Pulmonary artery endothelial cell (primary cell): ENCODE measurements at places on chromosomes 2 and 18. TPM values are rescaled to one million over a fixed set of nuclear protein-coding genes. Genes with fewer than 3 reads are reported as not detected.

- no peak for DNase-seq
These were observed 296.0 kb upstream of the LRRTM4 start for GRCh38 chr2:77818186-77818585.

Gene SLC9A2
- 0.04 TPM in 1 of 2 replicates, not detected in the other for total RNA-seq

- no peak for DNase-seq
These were observed 545.8 kb downstream of the ARHGAP15 start for GRCh38 chr2:143675021-143675420.

DNA sequence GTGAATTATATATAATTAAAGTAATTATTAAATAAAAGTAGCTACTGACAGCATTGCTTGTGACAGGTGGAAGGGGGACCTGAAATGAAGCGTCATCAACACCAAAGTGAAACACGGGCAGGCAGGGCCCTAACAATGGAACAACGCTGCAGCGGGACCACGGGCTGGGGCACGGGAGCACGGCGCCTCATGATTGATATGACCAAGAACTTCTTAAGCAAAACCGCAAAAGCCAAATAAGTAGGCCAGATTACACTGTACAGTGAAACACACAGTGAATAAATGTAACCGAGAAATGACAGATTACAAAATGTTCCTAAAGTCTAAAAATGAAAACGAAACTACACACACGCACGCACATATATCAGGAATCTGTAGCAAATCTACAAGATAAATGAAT lies 81.4 kb downstream of the SNTG2 start:
- no peak for DNase-seq

DNA sequence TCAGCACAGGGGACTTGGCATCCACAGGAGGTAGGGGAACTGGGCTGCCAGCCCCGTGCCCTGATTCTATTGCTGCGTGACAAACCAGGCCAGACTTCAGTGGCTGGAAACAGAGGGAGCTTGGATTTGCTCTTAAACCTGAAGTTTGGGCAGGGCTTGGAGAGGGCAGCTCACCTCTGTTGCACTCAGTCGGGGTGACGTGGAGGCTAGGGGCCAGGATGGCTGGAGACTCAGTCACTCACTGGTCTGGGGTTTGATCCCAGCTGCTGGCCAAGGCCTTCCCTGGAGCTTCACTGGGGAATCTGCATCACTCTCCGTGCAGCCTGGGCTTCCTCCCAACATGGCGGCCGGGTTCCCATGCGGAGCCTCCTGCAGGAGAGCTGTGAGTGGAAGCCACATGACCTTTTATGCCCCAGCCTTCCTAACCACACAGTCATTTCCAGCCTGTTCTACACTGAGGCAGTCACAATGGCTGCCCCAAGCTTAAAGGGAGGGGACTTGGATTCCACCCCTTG lies 175.2 kb upstream of the HDAC4 start:
- DNase-seq, result no peak

DNA sequence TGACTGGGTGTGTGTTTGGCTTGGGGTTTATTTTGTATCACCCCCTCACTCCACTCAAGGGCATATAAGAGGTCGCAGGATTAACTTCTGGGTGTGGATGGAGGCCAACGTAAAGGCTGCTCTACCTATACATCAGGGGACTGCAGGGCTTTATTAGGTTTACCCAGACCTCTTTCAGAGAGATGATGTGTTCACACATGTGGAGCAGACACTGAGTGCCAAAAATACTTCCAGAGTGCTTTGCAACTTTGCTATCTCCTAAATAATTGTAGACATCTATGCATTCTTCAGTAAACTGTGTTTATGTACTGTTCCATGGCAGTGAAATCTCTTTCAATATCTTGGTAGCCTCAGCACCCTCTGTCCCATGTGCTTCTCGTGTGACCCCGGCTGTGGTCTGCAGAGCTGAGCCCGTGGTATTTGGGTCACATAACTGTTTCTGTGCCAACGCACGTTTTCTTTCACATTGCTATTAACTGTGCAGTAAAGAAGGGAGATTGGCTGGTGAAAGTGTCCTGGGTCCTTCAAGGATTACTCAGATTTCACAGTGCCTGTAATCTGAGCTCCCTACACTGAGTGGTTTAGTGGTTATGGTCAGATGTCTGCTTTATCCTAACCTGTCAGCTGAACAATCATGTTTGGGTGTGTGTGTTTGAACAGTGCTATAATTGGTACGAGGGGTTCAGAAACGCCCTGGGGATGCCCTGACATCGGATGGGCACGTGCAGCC lies 208.1 kb downstream of the VAPA start:
- no peak for DNase-seq

GRCh38 chr18:33696332-33697162 lies 118.5 kb downstream of the ASXL3 start:
- DNase-seq, result no peak

DNA sequence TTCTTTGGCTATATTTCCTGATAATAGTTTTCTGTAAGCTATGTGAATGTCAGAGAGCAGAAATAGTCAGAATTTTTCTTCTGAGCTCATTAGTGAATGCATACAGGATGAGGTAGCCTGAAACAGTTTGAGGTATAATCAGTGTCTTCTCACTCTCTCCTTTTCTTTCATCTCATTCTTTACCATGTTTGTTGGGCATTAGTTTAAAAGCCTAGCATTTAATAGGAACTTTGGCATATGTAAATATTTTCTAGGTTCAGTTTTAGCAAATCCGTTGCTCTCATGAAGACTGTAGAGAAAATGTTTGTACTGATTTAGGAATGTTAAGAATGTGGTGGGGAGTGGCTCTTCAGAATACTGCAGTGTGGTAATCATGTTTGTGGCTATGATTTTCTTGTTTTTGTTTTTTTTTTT lies 119.4 kb downstream of the PARD3B start:
- no peak for DNase-seq

DNA sequence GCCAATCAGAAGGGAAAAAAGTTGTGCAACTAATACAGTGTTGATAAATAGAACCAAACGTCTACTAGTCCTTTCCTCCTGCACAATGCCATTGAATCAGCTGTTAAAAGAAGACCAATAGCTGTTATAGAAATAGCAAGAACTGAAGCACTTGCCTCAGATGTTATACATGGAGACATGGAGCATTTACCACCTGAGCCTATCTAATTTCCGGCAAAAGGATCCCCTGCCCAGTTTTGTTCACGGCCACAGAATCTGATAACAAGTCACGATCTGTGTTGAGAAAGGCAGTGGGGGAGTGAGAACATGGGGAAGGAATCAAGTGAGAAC lies 285.4 kb downstream of the ZEB2 start:
- no peak for DNase-seq

DNA sequence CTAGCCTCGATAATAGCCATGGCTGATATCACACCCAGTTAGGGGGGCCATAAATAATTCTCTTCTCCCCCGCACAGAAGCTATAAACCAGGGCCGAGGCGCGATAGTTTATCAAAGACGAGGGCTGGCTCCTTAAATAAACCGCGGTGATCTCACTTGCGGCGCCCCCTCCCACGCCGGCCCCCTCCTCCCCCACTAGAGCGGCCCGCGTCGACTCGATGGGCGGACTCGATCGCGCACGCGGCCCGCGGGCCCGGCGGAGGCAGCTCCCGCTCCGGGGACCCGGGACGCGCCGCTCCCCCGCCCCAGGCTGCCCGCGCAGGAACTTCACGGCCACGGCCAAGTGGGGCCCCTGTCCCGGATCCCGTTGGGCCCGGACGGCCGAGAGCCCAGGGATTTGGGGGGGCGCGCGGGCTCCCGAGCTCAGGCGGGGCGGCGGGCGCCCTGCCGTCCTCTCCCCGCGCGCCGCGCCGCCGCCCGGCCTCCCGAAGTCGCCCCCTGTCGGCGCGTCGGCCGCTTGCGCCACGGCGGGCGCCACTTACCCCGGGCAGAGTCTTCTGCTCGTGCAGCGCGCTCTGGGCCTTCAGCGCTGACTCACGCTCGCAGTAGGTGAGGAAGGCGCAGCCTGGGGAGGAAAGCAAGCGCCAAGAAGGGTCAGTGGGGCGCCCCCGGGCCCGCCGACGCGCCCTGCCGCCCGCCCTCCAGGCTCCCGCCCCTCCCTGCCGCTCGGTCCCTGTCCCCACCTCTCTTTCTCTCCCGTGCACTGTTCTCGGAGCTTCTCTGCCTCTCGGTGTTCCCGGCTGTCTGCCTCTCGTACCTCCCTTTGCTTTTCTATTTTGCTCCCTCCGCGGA lies 80.4 kb downstream of the CELF4 start:
- DNase-seq, result no peak

Gene MGAT4A
- 65.4 and 68.8 TPM in 2 replicates for total RNA-seq

Gene GATA6
- 10.5 and 11.9 TPM in 2 replicates for total RNA-seq

Gene MTLN
- 55.0 and 58.2 TPM in 2 replicates for total RNA-seq

- no peak for DNase-seq
These were observed 120.5 kb downstream of the TANC1 start for GRCh38 chr2:159088906-159089305.

- DNase-seq, result no peak
These were observed 80.3 kb downstream of the RTN4 start for GRCh38 chr2:54969940-54970338.

DNA sequence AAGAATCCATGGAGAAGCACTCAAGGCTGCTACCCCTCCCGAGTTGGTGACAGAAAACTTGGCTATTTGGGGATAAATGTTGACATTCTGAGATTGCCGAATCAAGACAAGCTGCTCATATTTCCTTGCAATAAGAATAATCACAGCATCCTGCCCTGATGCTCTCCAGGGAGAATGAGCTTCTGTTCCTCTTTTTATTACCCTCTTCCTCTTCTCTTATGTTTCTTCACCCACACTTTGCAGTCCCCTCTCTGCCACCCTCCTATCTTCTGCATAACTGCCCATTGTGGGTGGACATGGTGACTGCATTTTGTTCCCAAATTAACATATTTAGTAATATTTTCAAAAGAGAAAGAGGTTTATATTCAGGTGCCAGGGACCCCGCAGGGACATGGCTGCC lies 11.9 kb upstream of the MSGN1 start:
- no peak for DNase-seq

GRCh38 chr2:161119483-161119882 lies 40.7 kb upstream of the TANK start:
- DNase-seq, result no peak

GRCh38 chr2:74357627-74358026 lies 14.4 kb upstream of the SLC4A5 start:
- no peak for DNase-seq

DNA sequence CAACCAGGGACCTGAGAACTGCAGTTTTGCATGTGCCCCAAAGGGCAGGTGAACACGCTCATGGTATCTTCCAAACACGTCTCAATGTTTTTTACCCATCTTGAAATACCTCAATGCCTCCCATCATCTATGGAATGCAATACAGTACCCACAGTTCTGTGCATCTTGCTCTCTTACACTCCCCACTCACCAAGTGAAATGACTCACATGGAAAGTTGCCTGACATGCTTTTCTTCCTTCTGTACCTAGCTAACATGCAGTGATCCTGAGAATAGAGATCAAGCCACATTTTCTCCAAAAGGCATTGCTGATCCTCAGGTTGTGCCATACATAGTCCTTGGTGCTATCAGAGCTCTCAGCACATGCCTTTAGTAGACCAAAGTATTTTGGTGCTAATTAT lies 373.9 kb downstream of the GPD2 start:
- no peak for DNase-seq

DNA sequence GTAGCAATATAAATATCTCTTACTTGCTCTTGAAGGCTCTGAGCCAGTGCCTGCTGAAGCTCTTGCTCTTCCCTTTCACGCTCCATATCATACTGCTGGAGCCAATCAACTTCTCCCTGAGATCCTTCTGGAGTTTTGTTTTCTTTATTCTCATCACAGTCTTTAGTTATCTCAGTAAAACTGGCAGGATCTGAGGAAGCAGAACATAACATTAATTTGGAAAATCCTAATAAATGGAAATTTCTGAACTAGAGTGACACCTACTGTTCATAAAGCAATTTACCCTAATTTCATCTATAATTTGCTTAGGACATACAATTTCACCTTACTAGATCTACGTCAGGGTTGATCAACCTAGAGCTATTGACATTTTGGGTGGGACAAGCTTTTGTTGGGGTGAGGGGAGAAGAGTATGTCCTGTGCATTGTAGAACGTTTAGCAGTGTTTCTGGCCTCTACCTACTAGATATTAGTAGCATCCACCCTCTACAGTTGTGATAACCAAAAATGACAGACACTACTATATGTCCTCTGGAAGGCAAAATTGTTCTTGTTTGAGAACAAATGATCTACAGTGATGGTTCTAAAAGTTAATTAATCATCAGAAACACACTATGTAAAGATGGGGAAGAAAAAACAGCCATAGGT lies 47.2 kb downstream of the VIL1 start:
- DNase-seq, result no peak

Gene IL36G
- total RNA-seq, result not detected in 2 replicates

GRCh38 chr2:200725596-200725995 lies 86.1 kb upstream of the BZW1 start:
- no peak for DNase-seq

DNA sequence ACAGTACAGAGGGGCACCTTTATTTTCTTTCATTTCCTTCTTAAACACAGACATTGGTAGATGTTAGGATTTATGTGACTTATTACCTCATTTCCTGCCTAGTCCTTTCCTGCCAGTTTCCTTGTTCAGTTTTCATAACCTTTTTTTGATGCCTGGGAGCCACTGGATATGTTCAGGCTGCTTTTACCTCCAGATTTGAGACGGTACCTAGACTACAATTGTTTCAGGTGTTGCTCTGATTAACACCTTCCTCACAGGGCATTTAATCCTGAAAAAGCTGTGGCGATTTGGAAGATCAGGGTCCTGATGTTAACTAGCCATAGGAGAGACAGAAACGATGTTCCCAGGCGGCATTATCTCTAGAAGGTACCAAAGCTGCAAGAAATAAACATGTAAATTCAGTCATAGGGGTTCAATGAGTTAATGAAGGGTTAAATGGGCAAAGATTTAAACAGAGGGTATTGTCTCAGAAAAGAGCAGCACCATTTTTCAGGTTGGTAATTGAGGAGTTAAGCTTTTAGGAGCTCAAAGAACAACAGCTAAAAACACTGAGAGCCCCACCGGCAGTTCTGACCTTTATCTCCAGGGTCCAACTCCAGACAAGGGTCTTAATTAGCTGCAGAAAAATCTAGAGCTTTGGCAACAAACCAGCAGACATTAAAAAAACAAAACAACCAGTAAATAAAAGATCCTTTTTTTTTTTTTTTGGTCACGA lies 93.3 kb downstream of the HRH4 start:
- DNase-seq, result no peak

DNA sequence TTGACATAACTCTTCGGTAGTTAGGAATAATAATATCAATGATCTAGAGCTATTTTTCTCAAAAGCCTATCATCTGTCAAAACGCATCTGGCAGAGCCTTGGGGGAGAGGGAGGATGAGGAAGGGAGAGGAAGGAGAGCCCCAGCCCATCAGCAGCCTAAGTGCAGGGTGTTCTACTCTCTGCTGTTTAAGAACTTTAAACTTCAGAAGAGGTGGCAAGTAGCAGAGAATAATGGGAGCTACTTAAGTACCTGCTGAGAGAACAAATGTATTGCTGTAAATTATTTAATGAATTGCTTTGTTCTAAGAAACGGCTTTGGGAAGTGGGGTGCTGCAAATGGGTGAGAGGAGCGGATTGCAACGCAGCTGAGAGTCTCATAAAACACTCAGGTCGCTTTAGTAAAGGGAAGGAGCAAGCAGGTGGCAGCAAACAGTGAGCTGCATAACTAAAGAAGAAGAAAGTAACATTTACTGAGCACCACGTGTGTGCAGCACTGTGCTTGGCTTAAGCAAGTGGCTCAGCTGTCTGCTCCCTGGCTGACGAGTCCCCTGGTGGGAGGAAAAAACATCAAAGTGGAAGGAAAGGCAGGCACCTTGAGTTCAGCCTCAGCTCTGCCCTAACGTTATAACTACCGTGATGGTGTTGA lies 26.3 kb upstream of the SH3RF3 start:
- DNase-seq, result no peak

Gene RGPD3
- total RNA-seq, result 0.18 and 0.20 TPM in 2 replicates
